ENCODE measurements at places on chromosomes 7 and 10.

- DNase-seq = peak; percentile 29
Observed at GRCh38 chr7:141785706-141786552, 4.1 kb upstream of the TAS2R5 start.

GRCh38 chr10:26249681-26250080 lies 33.1 kb downstream of the GAD2 start:
- no peak for DNase-seq

GRCh38 chr7:48106906-48107659 lies 18.0 kb downstream of the UPP1 start:
- DNase-seq = no peak

DNA sequence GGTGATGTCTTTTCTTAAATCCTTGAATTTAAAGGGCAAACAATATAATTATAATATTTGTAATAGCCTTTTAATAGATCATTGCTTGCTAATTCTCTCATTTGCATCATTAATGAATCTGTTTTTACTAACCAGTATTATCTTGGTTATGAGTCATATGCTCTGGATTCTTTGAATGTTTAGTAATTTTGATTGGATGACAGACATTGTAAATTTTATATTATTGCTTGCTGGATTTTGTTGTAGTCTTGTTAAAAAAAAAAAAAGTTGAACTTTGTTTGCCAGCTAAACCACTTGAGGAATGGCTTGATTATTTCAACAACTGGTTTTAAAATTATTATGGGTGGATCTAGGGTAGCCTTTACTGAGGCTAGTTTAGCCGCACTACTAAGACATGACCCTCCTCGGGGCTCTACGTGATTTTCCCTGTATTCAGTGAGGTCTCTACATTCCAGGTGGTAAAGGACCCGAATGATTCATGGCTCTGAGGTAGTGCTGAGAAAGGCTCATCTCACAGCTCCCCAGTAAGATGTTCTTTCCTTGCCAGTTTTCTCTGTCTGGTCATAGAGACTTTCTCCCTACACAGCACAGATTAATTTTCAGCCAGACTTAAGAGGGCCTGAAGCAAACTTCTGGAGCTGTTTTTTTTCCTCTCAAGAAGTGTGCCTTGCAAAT lies 8.5 kb downstream of the C10orf90 start:
- no peak for DNase-seq

- DNase-seq = no peak
Observed at GRCh38 chr7:99614495-99614894, 2.3 kb upstream of the ZSCAN25 start.
